NCI-H2029 treated with DMSO at 0.1 percent for 48 hours (cell line): ENCODE measurements at places on chromosomes 11 and 22.
A peak's percentile ranks its signal among the peaks of the same experiment; 100 is the strongest.

GRCh38 chr11:132626446-132626845 is 905.9 kb downstream of the OPCML start:
- no peak for DNase-seq

DNA sequence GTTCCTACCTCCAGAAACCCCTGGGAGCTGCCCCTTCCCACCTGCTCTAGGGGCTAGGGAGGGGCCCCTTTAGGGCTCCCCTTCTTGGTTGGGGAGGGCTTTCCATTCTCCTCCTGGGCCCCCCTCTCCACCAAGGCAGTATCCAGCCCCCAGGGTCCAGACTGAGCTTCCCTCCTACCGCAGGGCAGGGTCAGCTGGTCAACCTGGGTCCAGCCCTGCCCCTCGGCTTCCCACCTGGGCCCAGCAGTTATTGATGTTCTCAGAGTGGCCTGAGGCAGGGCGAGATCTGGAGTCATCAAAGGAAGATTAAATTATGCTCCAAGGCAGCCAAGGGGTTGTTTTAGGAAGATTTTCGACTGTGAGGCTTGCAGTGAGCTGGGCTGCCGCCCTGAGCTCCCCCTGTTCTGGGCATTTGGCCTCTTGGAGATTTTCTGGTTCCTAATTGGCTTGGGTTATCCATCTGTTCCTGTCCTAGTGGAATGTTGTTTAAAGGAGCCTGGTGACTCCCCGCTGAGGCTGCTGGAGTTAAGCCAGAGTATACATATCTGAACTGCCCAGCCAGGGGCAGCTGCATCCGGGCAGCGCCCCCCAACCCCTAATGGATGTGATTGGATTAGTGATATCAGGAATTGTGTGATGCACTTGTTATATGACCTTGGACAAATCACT is 1.8 kb upstream of the SLC22A8 start:
- no peak for DNase-seq

DNA sequence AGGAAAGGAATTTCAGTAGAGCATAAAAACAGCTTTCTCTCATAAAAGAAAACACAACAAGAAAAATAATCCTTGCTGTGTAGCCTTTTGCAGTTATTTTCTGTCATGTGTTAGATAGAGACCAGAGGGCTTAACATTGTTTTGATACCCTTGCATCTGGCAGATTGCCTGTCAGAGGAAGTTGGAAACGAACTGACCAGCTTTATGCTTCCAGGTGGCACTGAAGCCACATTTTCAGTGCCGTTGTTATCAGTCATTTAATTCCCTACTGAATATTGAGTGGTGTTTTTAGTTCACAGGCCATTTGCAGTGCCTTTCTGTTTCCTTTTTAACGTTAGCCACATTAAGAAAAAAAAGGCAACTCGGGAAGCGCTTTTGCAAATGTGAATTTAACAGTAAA is 21.5 kb upstream of the RAG2 start:
- DNase-seq = no peak

DNA sequence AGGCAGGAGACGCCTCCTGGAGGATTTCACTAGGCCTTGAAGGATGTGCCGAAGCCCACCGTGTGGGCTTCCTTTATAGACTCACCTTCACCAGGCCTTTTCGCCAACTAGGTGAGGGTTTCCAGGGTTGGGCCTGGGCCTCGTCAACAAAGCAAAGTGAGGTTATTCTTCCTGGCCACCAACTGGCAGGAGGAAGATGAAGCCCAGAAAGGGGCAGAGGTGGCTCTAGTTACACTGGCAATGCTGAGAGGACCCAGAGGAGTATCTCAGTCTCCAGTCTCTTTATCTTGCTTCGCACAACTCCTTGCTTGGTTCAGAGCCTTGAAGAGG is 404 bp upstream of the RELT start:
- no peak for DNase-seq

DNA sequence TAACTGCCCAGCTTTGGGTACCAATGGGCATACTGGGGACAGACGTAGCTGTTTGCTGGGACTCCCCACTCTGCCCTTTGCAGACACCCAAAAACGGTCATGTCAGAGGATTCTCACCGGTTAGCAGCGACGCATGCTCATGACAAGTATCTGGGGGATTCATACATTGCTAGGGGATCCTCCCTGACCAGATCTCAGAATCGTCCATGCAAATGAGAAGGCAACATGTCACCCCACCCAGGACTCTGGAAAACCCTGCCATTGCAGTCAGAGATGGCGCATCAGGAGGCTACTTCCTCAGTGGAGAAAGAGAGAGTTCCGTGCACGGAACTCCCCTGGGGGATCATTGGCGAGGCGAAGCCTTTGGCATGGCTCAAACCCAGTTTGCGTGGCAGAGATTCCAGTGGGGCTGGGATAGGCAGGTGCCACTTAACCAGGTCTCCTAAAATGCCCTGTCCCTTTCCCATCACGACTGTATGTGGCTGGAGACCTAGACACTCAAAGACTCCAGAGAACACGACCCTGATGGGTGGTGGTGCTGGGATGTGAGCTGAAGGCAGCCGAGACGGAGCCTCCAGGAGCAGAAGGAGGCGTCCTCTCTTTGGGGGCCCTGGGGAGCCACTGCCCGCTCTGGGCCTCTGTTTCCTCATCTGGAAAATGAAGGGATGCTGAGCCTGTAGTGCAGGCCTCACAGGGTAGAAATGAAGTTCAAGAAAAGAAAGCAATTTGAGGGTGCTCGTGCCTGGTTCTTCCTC is 4.9 kb downstream of the RGL4 start:
- no peak for DNase-seq

DNA sequence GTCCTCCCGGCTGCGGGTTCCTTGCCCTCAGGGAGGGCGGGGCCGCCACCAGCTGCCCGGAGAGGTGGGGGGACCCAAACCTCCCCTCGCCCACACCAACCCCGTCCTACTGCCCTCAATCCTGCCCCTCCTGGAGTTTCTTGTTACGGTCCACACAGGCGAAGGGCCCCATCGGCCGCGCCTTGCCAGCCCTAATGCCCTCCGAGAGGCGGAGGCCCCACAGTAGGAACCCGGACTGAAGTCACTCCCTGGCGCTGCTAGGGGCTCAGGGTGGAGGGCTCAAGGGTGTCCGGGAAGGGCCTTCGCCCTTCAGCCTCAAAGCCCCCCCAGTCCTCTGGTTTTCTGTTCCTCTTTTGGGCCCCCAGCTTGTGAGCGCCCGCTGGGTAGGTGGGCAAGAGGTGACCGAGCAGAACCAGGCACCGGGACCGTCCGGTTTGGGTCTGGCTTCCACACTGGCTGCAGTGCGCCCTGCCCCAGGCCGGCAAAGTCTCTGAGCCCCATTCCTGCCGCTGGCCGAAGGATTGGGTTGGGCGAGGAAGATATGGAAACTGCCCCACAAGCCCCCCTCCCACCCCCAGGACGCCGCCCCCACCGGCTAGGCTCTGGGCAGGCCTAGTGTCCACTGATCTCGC is 24.5 kb downstream of the DUSP8 start:
- no peak for DNase-seq

DNA sequence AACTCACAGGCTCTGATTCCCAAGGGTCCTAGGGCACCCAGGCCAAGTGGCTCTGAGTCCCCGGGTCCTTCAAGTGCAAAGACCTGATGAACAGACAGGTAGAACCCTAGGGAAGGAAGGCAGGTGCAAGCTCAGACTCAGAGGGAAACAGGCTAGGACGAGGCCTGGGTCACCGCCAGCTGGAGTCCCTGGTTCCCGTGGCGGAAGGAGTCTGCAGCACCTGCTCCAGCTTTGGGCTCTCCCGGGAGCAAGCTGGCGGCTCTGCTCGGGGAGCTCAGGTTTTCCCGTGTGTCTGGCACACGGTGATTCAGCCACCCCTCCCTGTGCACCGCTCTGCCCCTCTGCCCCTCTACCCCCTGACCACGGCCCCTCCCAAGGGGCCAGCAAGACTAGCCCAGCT is 59.8 kb downstream of the WNT7B start:
- DNase-seq = peak; percentile 22

DNA sequence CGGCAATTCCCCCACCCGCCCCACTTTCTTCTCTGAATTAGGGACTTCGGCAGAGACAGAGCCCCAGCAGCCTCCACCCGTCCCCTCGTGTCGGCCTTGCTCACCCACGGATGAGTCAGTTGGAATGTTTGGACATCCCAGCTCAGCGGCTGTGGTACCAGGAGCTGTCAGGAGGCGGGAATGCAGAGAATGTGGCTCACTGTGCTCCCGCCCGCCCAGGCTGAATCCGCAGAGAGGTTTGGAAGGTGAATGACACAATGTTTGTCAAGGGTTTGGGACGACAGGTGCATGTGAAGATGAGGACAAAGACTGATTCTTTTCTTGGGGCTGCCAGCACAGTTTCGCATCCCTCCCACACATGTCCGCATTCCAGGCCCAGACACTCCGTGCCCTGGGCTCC is 39.6 kb downstream of the LIF start:
- no peak for DNase-seq

DNA sequence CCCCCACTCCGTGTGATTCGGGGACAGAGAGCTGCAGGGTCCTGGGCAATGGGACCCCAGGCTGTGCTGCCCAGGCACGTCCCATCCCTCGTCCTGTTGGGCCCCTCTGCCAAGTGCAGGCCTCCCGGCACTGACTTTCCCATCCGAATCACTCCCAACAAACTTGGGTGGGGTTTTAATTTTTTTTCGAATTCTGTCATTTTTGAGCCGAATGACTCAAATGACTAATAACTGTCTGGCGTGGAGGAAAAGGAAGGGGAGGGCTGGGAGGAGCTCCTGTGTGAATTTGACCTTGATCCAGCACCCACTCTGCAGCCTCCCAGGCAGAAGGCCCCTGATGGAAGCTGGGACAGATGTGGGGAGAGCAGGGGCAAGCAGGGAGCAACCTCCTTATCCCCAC is 1173.2 kb downstream of the BRD1 start:
- no peak for DNase-seq

DNA sequence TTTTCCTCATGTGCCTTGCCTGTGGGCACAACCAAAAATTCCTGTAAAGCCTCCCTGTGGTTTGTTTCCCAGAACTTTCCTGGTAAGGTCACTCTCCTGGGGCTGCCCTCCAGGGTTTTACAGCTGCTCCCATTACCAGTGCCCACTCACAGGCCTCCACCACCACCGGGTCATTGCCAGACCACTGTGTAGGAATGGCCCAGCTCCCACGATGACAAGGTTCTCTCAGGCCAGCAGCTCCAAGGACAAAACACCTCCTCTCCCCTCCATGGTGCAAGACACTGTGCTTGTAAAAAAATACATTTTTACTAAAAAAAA is 96.1 kb upstream of the AKIP1 start:
- no peak for DNase-seq

DNA sequence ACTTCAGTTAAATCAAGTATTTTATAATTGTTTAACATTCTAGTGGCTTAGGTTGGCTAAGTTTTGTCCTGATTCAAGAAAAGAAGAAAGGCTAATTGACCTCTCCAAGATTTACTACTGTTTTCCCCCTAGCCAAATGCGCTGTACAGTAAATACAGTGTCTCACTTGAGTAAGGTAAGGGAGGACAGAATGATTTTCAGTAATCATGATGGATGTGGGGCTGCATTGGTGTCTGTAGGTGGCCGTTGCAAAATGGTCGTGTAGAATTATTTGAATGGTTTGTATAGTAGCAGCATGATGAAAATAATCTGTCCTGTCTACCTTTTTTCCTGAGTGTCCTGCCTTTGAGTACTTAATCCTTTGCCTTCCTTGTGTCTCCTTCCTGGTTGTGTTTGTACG is 4.6 kb downstream of the CECR2 start:
- DNase-seq = no peak

GRCh38 chr22:17665854-17666253 is 27.3 kb downstream of the BCL2L13 start:
- DNase-seq = no peak

DNA sequence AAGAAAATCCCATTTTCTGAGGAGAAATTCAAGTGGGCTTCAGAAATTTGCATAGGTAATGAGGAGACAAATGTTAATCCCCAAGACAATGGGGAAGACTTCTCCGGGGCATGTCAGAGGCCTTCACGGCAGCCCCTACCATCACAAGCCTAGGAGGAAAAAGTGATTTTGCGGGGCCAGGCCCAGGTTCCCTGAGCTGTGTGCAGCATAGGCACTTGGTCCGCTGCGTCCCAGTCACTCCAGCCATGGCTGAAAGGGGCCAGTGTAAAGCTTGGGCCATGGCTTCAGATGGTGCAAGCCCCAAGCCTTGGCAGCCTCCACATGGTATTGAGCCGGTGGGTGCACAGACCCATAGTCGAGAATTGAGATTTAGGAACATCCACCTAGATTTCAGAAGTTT is 570.7 kb downstream of the KCNA4 start:
- DNase-seq = no peak

GRCh38 chr11:94558468-94558867 is 8.7 kb upstream of the PIWIL4 start:
- no peak for DNase-seq

- DNase-seq = no peak
Observed at GRCh38 chr11:61502522-61502921, 6.0 kb upstream of the LRRC10B start.

DNA sequence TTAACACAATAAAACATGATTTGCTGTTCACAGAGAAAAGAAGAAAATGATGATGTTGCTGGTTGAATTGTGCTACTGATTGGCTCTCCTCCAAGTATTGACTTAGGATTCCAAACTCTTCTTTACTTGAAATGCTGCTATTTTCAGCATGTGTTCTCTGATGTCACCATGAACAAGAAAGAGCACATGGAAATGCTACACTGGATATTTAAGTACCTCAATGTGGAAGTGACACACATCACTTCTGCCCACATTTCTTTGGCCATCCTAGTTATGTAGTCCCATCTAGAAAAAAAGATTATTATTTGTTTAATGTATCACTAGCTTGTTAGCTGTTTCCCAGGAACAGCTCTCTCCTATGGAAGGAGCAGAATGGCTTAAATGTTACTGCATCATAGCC is 27.2 kb downstream of the OR52B2 start:
- no peak for DNase-seq

GRCh38 chr11:117413616-117414015 is 86.0 kb downstream of the CEP164 start:
- no peak for DNase-seq

GRCh38 chr22:22111267-22111751 is 128.7 kb upstream of the TOP3B start:
- DNase-seq = no peak

GRCh38 chr22:20127869-20128618 is 3.6 kb upstream of the ZDHHC8 start:
- DNase-seq = no peak

DNA sequence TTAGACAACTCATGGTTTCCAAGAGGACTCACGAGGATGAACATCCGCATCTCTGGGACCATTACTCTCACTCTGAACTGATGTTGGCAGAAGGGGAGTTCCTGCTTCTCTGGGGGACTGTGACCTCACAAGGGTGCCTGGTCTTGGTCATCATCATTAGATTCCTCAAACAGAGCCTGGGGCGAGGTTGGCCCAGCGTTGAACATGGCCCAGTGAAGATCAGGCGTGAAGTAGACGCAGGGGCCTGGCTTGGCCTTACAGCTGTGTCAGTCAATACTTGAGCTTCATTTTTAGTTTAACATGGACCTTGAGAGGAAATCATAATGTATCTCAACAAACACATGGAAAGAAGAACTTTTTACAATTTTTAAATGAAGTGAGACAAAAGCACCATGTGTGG is 617.1 kb downstream of the BRD1 start:
- DNase-seq = no peak
